ENCODE measurements at places on chromosomes 2 and 18. TPM values are rescaled to one million over a fixed set of nuclear protein-coding genes. Genes with fewer than 3 reads are reported as not detected.

GALNT5 gene
- total RNA-seq, result 6.4 TPM

ZDBF2 gene
- total RNA-seq, result 9.3 TPM

RABL2A gene
- total RNA-seq, result 7.3 TPM

TM4SF20 gene
- not detected for total RNA-seq

PAIP2B gene
- total RNA-seq, result 0.54 TPM

UGT1A8 gene
- total RNA-seq, result not detected

CROCC2 gene
- not detected for total RNA-seq

CXCR4 gene
- total RNA-seq, result 76.6 TPM

ASB18 gene
- total RNA-seq, result not detected

All from endothelial cell of coronary artery (primary cell).